AML-193 (cell line): ENCODE measurements at places on chromosomes 4 and X.

GRCh38 chr4:19010761-19011160 lies 989.2 kb upstream of the LCORL start:
- DNase-seq = no peak

GRCh38 chr4:155496294-155496626 lies 119.5 kb upstream of the MAP9 start:
- no peak for DNase-seq

DNA sequence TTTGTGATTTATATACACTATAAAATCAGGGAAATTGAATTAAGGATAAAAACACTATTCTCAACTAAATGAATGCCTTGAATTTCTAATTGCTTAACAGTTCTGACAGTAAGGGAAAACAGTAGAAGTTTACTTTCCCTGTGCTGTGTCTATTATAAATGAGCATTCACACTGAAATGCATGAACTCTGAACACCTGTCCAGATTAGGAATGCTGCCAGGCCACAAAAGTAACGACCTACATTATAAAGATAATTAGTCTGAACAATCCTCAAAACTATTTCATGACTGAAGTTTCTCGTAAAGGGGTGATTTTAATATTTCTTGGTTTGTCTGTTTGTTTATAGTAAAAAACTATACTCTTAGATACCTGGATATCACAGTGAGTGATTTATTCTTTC lies 2.0 kb downstream of the NDST3 start:
- DNase-seq = no peak

DNA sequence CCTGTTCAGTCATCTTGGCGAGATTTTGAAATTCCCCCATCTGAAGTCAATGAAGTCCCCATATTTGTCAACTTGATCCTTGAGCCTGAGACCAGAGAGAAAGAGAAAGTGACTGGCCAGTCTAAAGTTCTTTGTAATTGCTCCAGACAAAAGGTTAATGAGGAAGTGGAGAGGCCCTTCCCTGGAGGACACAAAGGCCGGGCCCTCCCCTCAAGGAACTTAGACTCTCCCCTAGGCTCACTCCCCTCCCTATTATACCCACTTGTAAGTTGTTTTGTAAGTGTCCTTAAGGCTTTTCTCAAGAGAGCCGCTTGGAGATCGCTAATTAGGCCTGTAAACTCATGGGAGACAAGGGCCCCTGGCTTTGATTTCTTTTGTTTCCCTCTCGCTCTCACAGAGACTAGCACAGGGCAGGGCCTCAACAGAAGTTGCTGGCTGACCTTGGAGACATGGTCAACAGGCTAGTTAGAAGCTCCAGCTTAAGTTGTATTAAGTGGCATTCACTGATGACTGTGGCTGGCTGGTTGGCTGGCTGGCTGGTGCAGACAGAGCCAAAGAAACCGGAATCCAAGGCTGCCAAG lies 20.3 kb upstream of the GPC4 start:
- DNase-seq = no peak

- no peak for DNase-seq
These were observed 108.1 kb upstream of the TRPC5 start for GRCh38 chrX:112190646-112191045.

DNA sequence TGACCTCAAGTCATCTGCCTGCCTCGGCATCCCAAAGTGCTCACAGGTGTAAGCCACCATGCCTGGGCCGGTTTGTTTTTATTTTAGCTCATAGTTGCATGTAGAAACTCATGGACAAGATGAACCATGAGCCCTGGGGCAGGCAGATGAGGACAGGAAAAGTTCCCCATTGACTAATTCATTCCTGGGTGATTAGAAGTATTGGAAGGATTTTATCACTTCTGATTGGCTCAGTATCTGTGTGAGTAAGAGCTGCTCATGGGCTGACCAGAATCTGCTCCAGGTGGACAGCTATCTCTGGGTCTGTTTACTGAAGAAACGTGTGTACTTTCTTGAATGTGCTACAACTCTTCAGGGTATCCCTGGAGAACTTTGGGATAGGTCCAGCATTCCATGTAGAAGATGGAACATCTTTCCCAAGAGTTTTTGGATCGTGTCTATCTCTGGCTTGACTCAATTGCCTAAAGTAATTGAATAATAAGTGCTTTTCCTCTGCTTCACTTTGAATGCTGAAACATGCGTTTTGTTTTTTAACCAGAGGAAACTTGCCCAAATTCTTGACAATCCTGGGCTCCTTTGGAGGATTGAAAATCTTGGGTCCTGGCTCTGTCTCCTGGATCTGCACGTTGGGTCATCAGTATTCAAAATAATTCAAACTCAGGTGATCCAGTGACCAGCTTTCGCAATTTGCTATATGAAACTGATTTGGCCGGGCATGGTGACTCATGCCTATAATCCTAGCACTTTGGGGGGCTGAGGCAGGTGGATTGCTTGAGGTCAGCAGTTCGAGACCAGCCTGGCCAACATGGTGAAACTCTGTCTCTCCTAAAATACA lies 88.6 kb upstream of the DHRSX start:
- DNase-seq = no peak

DNA sequence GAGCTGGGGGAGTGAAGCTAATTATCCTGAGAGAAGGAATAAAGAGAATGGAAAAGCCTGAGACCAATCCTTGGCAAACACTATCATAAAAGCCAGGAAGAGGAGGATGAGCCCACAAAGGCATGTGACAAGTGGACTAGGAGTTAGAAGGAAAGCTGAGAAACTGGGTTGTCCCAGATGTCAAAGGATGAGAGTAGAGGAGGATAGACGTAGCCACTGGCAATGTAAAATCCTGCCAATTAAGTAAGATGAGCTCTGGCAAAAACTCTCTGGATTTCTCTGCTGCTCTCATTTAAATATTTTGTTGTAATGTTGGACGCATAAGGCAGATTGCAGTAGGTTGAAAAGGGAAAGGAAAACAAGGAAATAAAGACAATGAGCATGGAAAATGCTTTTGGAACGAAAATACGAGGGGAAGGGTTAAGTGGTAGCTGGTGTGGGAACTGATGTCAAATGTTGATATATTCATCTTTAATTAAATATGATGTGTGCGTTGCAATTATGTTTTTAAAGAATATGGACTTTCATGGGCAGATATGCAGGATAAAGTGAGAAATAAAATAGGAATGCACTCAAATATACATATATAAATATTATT lies 14.2 kb upstream of the VEGFC start:
- no peak for DNase-seq

DNA sequence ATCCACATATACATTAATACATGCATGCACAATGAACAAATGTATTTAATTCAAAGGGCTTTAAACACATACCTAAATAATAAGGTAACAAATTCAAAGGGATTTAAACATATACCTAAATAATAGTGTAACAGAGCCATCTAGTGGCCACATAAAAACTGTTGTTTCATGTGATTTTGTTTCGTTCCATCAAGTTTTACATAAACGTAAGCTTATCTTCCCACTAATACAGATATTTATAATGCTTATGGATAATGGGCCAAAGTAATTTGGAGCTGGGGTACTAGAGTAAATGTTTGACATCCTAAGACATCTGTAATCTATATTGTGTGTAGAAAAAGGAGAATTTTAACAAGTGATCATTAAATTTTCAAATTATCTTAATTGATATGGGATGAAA lies 82.3 kb downstream of the PRSS12 start:
- DNase-seq = peak; percentile 45

DNA sequence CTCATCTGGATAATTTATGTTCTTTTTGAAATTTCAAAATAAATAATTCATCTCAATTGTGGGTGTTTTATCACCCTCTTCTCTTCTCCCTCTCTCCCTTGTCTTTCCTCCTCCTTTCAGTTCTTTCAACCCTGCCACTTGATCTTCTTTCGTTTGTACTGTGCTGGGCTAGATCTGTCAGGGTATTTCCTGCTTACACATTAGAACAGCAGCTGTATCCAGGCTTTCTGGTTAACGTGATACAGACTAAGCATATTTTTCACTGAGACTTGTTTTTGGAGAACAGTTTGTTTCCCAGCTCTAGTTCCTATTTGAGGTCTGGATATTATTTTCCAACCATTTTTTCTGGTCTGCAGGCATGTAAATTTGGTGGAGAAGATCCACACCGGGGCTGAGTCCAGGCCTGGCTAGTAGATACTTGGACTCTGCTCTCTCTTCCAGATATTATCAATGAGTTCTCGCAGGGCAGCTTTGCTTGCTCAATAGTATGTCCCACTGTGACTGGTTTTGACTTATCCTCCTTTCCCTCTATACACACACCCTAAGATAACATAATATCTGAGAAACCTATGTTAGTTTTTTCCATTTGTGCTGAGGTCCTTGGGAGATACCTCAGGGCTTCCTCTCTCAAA lies 1310.7 kb upstream of the TENM3 start:
- DNase-seq = no peak

DNA sequence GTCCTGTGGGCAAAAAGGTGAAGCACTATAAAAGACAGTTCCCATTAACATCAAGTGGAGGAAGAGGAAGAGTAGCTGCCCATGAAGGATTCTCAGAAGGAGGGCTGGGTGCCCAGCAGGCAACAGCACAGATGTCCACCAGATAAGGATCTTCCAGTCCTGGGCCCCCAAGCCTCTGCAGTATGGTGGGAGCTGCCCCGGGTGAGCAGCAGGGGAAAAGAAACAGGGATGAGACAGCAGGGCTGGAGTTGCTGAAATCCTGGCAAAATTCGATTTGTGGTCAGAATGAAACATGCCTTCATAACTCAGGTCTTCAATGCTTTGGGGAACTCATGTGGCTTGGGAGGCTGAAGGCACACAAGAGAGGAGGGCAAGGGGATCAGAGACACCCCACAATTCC lies 94.6 kb downstream of the RASL11B start:
- no peak for DNase-seq

GRCh38 chrX:40175511-40176350 lies 78.0 kb upstream of the BCOR start:
- peak; percentile 37 for DNase-seq

DNA sequence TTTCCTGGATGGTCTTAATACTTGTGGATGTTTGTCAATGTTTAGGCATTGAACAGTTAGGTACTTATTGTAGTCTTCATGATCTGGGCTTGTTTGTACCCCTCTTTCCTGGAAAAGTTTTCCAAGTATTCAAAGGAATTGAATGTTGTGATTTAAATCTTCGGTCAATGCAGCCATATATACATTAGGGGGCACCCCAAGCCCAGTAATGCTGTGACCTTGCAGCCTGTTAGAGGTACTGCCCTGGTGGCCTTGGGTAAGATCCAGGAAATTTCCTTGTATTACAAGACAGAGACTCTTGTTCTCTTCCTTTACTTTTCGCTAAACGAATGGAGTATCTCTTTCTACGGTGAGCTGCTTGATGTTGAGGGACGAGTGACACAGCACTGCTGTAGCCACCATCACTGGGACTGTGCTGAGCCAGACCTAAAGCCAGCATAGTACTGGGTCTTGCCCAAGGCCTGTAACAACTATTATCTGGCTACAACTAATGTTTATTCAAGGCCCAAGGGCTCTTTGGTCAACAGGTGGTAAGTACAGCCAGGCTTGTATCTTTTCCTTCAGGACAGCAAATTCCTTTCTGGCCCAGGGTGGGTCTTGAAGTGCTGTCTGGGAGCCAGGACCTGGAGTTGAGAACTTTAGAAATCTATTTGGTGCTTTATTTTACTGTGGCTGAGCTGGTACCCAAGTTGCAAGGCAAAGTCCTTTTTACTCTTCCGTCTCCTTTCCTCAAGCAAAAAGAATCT lies 118.3 kb upstream of the ATOH1 start:
- peak; percentile 1 for DNase-seq

- no peak for DNase-seq
These were observed 7.1 kb downstream of the RASSF6 start for GRCh38 chr4:73613130-73613529.

DNA sequence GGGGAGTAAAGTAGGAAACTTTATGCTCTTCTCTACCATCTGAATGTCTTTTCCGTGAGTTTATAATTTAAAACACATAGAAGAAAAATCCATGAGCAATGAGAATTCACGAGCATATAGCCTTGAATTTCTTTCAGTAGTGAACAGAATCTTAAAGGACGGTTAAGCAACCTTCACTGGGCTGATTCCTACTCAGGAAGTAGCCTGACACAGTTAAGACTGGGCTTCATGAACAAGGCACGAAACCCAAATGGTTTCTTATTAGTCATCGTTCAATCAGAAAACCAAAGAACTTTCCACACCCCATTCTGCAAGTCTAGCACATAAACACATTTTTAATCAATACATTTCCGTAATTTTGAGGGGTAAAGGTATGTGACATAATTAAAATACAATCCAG lies 95.8 kb downstream of the SH3KBP1 start:
- DNase-seq = no peak

DNA sequence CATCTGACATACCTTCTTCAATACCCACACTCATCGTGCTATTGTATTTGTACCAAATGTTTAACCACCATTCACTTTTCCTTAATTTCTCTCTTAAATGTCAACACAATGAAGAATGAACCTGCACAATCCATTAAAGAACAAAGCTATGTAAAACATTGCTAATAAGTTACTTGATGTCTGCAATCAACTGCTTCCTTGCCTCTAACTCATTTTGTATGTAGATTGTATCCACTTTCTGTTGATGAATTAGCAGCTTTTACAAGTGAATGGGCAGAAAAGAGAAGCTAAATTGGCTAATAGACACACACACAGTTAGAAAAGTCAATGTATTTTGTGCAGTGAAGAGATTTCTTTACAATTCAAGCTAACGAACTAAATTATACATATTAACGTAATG lies 212.5 kb upstream of the NDST3 start:
- no peak for DNase-seq

GRCh38 chr4:78468272-78468671 lies 83.3 kb upstream of the ANXA3 start:
- no peak for DNase-seq

GRCh38 chr4:158829254-158829653 lies 60.4 kb downstream of the FNIP2 start:
- no peak for DNase-seq

GRCh38 chr4:114519368-114519767 lies 79.2 kb upstream of the UGT8 start:
- DNase-seq = no peak

DNA sequence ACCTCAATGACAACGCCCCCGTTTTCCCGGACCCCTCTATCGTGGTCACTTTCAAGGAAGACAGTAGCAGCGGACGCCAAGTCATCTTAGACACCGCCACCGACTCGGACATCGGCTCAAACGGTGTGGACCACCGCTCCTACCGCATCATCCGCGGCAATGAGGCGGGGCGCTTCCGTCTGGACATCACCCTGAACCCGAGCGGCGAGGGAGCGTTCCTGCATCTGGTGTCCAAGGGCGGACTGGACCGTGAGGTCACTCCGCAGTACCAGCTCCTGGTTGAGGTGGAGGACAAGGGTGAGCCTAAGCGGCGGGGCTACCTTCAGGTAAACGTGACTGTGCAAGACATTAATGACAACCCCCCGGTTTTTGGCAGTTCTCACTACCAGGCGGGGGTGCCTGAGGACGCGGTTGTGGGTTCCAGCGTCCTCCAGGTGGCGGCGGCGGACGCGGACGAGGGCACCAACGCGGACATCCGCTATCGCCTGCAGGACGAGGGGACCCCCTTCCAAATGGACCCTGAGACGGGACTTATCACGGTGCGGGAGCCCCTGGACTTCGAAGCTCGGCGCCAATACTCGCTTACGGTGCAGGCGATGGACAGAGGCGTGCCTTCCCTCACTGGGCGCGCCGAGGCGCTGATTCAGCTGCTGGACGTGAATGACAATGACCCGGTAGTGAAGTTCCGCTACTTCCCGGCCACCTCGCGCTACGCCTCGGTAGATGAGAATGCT lies 2.2 kb downstream of the FAT4 start:
- no peak for DNase-seq

- peak; percentile 82 for DNase-seq
These were observed 26.9 kb downstream of the AFF1 start for GRCh38 chr4:86961605-86962295.
